ENCODE measurements at places on chromosomes 6 and 20. TPM values are rescaled to one million over a fixed set of nuclear protein-coding genes. Genes with fewer than 3 reads are reported as not detected.

The SIRPD gene
- not detected for total RNA-seq

The TOX2 gene
- not detected for total RNA-seq

The STX11 gene
- 2.1 TPM for total RNA-seq

The NKX2-4 gene
- not detected for total RNA-seq

The CCN5 gene
- not detected for total RNA-seq

The TAGAP gene
- 2.1 TPM for total RNA-seq

The HLA-DPA1 gene
- 14.6 TPM for total RNA-seq

The HMGCLL1 gene
- total RNA-seq: 9.4 TPM

The GSTA3 gene
- not detected for total RNA-seq

The LRFN2 gene
- not detected for total RNA-seq

The APOM gene
- total RNA-seq: 1.0 TPM

The ADGB gene
- not detected for total RNA-seq

The BPIFB4 gene
- total RNA-seq: not detected

The HDGFL1 gene
- total RNA-seq: not detected

The MCHR2 gene
- not detected for total RNA-seq

The RAET1L gene
- not detected for total RNA-seq

The GLP1R gene
- total RNA-seq: not detected

The MCM9 gene
- total RNA-seq: 13.6 TPM

The HACE1 gene
- 19.8 TPM for total RNA-seq

The CCN6 gene
- total RNA-seq: not detected

The NEU1 gene
- total RNA-seq: 23.0 TPM

The BEND3 gene
- total RNA-seq: 2.1 TPM

The COX4I2 gene
- total RNA-seq: 16.2 TPM

The HCK gene
- 8.4 TPM for total RNA-seq

The PHF1 gene
- total RNA-seq: 5.7 TPM

The DACT2 gene
- total RNA-seq: 2.6 TPM

The C4B gene
- total RNA-seq: 18.3 TPM

The ZNF335 gene
- total RNA-seq: 6.3 TPM

The SLA2 gene
- total RNA-seq: not detected

The CLPSL1 gene
- not detected for total RNA-seq

The KIFC1 gene
- total RNA-seq: 12.0 TPM

The SEMG1 gene
- total RNA-seq: not detected

The CCDC28A gene
- 11.0 TPM for total RNA-seq

The PROKR2 gene
- total RNA-seq: not detected

The PARD6B gene
- 0.52 TPM for total RNA-seq

The LZTS3 gene
- 1.6 TPM for total RNA-seq

The INSM1 gene
- not detected for total RNA-seq

The TFAP2C gene
- not detected for total RNA-seq

The COL21A1 gene
- 91.3 TPM for total RNA-seq

The C20orf204 gene
- 0.52 TPM for total RNA-seq

The CASS4 gene
- 3.7 TPM for total RNA-seq

The STMND1 gene
- not detected for total RNA-seq

The SNX3 gene
- total RNA-seq: 208 TPM

The COMMD7 gene
- 14.1 TPM for total RNA-seq

The KIZ gene
- 8.9 TPM for total RNA-seq

The TSBP1 gene
- total RNA-seq: not detected

The BTN3A1 gene
- 17.2 TPM for total RNA-seq

The HSPA12B gene
- total RNA-seq: 14.6 TPM

The COL9A1 gene
- total RNA-seq: 7.8 TPM

The EDN1 gene
- 6.8 TPM for total RNA-seq

The NOX3 gene
- total RNA-seq: not detected

The SIRPB1 gene
- 3.7 TPM for total RNA-seq

The RIPPLY2 gene
- total RNA-seq: 1.6 TPM

The PBOV1 gene
- not detected for total RNA-seq

The BIRC7 gene
- not detected for total RNA-seq

The HLA-DOB gene
- not detected for total RNA-seq

The GPR6 gene
- not detected for total RNA-seq

The NOL7 gene
- total RNA-seq: 29.2 TPM

The SOX18 gene
- total RNA-seq: 3.7 TPM

Measured in skeletal muscle tissue (tissue), 5 donors.